ENCODE measurements at places on chromosomes 13 and 19. TPM values are rescaled to one million over a fixed set of nuclear protein-coding genes. Genes with fewer than 3 reads are reported as not detected.

ZSCAN5B gene
- total RNA-seq, result not detected

IL17D gene
- total RNA-seq, result 4.3 TPM

TTC9B gene
- not detected for total RNA-seq

DNA sequence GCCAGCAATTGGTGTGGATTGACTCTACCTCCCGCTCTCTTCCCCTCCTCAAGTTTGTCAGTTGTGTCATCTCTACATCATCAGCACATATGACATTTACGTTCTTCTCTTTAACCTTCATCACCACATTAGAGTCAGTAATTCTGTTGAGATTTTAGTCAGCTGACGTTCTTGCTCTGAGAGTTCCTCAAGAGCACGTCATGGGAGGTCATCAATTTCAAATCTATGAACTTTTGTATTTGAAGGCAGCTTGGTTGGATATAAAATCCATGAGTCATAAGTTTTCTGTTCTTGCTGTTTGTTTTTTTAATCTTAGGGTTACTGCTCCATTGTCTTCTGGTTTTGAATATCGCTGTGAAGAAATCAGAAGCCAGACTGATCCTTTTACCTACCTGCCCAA lies 21.8 kb upstream of the ARGLU1 start:
- DNase-seq, result no peak

DNA sequence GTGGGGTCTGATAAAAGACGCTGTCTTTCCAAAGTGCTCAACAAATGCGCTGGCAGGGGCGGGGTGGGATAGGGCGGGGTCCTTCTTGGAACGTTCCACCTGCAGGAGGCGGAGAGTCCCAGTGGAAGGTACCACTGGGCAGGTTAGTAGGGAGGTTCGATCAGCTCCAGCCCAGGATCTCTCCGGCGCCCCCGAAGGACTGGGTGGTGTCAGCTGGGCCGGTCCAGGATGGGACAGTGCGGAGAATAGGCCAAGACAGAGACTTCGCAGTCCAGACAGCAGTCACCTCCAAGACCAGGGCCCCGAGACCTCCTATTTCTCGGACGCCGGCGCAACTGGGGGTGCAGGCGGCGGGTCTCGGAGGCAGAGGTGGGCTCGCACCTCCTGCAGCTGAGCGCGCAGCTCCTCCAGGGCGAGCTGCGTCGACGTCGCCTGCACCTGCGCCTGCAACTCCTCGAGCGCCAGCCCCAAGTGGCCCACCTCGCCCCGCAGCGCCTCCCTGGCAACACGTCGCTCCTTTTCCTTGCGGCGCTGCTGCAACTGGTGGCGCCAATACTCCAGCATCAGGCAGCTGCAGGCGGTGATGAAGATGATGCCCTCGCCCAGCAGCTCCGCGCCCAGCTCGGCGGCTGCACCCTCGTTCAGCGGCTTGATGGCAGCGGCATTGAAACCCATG lies 21.6 kb downstream of the VASP start:
- no peak for DNase-seq

- DNase-seq, result no peak
These were observed 19.6 kb downstream of the FRY start for GRCh38 chr13:32051156-32051555.

- DNase-seq, result no peak
These were observed 10.2 kb downstream of the EPSTI1 start for GRCh38 chr13:42981853-42982252.

DNA sequence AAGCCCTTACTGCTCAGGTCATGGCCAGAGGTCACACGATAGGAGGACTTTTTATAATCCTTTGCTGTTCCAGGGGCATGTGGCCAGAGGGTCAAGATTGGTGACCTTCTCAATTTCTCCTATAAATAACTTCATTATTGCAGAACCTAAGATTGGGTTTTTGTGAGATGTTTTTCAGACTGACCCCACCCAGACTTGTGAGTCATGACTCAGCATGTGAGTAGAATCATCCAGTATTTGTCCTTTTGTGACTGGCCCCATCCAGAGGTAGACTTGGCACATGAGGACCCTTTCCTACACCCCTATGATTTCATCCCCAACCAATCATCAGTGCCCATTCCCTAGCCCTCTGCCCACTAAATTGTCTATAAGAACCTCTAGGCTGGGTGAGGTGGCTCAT lies 84.5 kb upstream of the ABCC4 start:
- peak; percentile 29 for DNase-seq

GRCh38 chr19:48719263-48720171 lies at the start of gene MAMSTR:
MAMSTR (minus strand) TSS chr19:48719725; CDS start chr19:48719031, 694 bp downstream.
- no peak for DNase-seq

GRCh38 chr13:26435646-26436045 lies 121.8 kb upstream of the WASF3 start:
- DNase-seq, result no peak

- DNase-seq, result no peak
These were observed 86.5 kb downstream of the ATP11A start for GRCh38 chr13:112776354-112776753.

DNA sequence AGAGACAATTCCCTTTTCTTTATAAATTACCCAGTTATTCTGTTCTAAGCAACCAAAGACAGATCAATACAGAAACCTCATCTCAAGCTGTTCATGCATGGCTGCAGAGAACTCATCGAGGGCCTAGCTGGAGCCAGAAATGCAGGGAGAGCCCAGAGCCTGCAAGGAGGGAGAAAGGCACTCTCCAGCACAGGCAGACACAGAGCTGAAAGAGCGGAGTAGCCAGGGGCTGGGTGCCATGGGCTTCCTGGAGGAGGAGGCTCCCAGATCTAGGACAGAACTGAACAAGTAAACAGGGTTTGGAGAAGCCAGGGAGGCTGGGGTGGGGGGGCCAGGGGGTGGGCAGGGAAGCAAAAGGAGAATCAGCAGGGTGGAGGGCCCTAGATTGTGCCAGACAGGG lies 144.2 kb upstream of the ZNF507 start:
- no peak for DNase-seq

DNA sequence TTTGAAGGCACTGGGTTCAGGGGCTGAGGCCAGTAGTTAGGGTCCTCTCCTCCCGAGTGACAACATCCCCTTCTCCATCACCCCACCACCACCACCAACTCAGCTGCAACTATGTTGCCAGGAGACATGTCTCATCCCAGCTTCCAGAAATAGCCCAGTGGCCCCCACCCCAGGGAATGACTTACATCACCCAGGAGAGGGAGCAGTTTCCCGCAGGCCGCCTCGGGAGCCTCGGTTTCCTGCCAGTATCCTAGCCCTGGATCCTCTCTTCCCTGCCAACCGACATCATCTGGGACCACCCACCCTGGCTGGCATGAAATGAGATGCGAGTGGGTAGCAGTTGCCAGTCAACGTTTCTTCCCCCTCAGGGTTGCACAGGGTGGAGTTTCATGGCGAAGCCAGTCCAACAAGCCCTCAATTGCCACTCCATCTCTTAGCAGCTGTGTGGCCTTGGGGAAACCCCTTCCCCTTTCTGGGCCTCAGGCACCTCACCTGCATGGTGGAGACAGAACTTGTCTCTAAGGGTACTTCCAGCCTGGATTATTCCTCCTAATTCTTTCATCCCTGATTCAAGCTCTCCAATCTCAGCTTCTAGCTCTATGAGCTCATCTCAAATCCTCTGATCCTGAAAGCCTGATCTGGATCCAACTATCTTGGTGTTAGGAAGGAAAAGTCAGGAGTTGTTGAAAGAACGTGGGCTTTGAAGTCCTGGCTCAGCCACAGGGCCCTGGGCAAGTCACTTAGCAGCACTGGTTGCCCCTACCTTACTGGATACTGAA lies 3.9 kb upstream of the GSK3A start:
- DNase-seq, result peak; percentile 76

DNA sequence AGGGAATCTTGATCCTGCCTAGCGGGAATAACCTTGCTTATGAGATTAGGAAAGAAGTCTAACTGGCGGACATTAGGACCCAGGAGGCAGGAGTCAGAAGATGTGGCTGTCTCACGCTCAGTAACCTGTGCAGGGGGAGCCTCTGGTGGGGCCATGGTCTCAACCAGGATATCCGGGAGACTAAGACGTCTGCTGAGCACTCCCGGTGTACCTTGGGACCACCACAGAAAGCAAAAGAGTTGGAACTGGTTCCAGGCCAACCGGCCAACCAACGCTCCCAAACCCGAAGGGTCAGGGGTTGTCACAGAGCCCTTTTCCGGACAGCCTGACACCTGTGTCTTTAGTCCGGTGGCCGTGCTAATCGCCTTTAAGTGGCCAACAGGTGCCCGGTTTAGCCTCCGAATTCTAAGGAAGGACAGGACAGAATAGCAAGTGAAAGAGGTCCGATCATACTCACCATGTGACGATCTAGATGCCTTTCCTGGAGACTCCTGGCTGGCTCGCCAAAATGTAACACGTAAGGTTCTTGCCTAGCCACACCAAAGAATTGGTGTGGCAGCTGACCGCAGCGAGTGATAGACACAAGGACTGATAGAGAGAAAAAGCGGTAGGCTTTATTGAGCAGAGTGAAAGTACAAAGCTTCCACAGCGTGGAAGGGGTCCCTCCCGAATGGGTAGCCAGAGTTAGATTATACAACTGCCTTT lies 103.9 kb upstream of the DIAPH3 start:
- no peak for DNase-seq

DNA sequence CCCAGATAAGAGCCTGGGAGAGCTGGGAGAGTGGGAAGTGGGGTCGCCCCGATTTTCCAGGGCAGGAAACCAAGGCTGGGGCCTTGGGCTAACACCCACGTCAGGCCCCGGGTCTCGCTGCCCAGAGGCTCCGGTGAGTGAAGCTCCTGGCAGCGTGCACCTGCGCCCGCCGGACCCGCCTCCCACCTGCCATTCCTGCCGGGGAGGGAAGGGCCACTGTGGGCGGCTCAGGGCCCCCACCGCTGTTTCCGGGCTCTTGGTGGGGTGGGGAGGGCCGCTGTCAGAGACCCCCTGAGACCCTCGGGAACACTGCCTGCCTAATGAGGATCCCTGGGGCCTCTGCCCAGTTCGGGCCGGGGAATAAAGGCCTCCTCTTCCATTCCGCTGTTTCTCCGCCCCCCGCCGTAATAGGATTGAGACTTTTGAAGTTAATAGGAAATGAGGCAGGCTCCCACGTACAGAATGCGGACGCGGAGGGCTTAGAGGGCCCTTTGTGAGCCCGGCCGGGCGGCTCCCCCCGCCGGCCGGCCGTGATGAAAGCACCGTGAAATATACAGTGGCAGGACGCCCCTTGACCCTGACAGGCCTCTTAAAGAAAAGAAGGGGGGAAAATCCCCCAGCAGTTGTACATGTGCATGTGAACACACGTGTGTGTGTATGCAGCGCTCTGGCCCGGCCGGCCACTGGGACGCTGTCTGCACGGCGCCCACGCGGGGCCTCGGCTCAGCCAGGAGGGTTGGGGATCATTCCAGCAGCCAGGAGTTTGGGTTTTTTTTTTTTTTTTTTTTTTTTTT lies 33.2 kb downstream of the EFNA2 start:
- no peak for DNase-seq

- DNase-seq, result peak; percentile 86
These were observed 574.8 kb downstream of the IRS2 start for GRCh38 chr13:109211616-109212015.

DNA sequence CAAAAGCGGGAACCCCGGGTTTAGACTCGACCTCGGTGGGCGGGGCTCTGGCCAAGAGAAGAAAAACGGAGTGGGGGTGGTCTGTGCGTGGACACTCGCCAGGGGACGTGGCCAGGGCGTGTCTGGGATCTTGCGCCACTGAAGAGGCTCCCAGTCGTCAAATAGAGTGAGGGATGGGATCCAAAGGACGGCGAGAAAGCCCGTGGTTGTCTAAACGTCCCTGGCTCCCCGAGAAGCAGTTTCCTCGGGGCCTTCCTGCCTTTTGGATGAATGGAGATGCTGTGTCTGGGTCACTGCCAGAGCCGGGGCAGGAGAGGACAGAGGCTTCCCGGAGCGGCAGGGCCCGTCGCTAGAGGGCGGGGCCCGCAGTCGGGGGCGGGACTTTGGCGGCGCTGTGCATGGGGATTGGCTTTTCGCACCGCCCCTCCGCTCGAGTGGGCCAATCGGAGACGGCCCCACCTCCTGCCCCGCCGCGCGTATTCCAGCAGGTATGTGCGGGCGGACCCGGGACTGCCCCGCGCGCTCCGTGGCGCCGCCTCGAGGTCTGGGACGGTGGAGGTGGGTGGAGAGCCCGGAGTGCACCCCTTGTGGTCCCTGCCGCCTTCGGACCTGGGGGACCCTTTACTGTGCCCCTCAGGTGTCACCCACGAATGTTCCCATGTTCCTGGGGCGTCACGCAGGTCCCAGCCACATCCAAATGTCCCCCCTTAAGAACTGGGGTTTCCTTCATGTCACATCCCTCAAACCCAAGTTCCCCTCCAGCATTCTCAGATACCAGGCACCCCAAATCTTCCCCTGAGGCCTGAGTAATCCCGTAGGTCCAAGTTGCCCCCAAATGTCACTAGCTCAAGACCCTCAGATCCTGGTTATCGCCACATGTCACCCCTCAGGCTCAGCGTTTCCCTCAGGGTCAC lies 38.3 kb downstream of the ZSWIM4 start:
- DNase-seq, result peak; percentile 83

- DNase-seq, result no peak
These were observed 82.8 kb downstream of the CRYL1 start for GRCh38 chr13:20442798-20443381.

DNA sequence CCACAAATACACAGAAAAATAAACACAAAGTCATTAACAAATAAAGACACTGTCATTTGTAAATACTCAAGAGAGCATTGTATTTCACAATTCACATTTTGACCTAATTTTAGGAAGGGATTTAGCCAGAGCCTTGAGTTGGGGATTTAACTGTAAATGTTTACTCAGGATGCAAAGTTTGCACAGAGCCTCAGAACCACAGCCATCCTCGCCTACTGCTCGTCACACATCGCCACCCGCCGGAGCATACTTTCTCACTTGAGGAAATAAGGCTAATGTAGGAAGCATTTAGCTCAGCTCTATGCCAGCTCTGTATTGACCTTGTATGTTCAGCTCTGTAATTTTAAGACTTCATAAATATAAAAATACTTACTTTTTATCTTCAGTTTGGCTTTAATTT lies 442.7 kb downstream of the OXGR1 start:
- DNase-seq, result no peak

DNA sequence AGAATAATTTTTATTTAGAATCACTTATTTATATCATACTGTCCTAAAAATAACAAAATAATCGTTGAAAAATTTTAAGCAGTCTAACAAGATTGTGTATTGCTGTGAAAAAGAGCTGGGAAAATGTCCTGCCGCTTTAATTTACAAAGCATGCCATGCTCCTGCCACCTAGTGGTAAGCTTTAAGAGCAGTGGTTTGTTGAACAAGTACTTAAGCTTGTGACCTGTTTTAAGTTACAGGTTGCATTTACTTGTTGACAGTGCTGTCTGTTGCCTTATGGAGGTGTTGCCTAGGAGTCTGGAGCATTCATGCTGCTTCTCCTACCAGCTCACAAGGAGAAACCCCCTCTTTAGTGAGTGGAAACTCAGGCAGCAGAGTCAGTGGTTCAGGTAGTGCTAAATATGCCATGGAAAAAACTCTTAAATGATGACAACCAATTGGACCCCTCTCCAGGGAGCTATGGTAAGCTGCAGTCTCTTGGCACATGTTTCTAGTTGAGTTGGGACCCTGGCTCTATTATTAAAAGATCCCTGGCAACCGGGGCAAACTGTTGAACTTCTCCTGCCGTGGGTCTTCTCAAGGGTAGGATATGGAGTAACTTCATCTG lies 68.4 kb downstream of the SPATA13 start:
- DNase-seq, result peak; percentile 76
